ENCODE measurements at places on chromosomes 12 and 14. TPM values are rescaled to one million over a fixed set of nuclear protein-coding genes. Genes with fewer than 3 reads are reported as not detected.

DNA sequence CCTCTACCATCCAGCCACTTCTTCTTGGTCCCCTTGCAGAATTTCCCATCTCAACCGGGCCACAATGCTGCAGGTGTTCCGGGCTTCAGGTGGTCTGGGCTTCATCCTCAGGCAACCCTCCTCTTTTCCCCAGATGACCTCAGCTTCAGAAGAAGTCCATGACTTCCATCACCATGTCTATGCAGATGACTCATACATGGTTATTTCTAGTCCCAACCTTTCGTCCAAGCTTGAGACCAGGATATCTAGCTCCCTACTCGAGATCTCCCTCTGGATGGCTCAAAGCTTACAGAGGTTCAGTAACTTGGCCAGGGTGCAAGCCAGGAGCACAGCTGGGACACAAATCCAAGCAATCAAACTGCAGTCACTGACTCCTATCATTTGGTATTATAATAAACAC lies 154.6 kb upstream of the NOS1 start:
- DNase-seq = no peak

- DNase-seq = no peak
Measured at GRCh38 chr12:41228066-41228820, 40.1 kb downstream of the PDZRN4 start.

DNA sequence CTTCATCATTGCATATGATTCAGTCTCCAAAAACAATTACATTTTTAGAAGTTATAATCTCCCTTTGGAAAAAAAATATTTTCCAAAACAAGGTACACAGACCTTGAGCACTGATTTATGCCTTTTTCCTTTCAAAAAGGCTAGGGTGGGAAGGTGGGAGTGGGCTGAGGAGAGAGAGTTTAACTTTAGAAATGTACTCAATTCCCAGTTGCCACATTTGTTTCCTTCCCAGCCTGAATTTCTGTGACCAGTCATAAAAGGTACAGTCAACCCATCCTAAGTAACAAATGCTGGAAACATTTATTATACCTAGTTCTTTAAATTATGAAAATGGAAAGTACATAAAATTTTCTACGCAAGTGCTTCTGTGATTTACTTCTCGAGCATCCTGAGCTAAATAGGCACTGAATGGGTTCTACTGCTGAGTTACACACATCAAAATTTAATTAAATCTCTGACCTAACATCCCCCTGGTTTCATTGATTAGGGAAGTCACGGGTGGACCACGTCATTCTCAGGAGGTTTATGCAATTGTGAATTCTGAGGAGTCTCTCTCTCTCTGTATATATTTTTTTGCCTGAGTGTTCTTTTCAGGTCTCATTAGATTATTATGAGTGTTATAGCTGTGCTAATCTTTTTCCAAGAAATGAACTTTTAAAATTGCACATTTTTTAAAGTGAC lies 371.8 kb downstream of the BTG1 start:
- DNase-seq = no peak

- DNase-seq = no peak
Measured at GRCh38 chr14:93005135-93005813, 82.3 kb downstream of the CHGA start.

DNA sequence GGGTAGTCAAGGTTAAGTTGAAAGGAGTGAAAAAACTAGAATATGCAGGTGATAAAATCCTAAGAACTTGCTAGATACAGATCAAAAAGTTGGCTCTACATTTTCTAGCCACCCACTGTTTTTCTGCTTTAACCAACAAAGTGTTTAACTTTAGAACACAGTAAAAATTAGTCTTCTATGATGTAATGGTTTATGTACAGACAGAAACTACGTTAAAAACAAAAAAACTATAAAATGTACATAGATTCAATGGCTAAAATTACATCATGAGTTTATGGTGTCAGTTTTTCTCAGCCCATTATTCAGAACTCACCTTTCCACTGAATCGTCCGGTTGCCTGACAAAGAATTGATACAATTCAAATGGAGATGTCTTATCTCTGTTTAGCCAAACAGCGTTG lies 2.1 kb downstream of the YARS2 start:
- DNase-seq = no peak

DNA sequence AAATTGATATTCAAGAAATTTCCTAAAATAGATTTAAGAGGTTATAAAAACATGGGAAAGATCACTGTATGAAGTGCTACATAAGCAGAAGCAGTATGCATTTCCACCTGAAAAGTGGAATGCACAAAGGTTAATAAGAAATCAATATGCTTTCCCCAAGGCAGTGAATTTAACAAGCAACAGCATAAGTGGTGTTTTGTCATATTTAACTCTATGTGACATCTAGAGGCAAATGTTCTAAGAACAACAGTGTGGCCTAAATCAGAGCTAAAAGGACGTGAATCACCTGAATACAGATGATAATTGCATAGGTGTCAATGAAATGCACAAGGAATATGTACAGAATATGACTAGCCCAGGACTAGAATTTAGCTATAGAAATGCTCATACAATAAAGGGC lies 49.5 kb downstream of the SLC2A13 start:
- no peak for DNase-seq

GRCh38 chr12:113329022-113329790 lies 5.7 kb downstream of the SLC8B1 start:
- no peak for DNase-seq

DNA sequence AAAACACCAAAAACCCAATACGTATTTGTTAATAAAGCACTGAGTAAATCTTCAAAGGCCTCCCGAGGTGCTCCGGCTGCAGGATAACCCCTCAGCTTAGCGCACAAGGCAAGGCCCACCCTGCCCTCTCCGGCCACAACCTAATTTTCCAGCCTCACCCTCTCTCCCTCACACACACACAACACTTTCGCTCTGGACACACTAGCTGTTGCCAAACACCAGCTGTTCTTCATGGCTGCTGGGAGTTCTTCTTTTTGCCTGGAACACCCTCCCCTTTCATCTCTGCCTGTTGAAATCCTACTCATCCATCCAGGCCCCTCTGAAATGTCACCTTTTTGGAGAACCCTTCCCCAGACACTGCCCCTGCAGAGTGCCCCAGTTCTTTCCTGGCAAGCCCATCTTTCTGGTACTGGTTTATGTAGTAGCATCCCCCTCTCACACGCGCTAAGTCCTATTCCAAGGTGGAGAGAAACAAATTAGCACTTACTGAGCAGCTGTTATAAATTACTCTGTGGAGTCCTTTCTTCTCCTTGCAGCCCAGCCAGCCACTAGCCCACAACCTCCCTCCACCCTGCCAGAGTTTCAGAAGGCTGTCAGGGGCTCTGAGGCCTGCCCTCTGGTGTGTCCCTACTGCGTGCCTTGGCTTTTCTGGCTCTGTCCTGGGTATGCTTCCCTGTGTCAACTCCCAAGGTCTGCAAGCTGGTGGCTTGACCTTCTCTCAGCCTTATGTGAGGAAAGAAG lies 805 bp upstream of the CRACR2A start:
- DNase-seq = peak; percentile 84

- DNase-seq = no peak
Measured at GRCh38 chr12:71108355-71108754, 49.4 kb downstream of the TSPAN8 start.

DNA sequence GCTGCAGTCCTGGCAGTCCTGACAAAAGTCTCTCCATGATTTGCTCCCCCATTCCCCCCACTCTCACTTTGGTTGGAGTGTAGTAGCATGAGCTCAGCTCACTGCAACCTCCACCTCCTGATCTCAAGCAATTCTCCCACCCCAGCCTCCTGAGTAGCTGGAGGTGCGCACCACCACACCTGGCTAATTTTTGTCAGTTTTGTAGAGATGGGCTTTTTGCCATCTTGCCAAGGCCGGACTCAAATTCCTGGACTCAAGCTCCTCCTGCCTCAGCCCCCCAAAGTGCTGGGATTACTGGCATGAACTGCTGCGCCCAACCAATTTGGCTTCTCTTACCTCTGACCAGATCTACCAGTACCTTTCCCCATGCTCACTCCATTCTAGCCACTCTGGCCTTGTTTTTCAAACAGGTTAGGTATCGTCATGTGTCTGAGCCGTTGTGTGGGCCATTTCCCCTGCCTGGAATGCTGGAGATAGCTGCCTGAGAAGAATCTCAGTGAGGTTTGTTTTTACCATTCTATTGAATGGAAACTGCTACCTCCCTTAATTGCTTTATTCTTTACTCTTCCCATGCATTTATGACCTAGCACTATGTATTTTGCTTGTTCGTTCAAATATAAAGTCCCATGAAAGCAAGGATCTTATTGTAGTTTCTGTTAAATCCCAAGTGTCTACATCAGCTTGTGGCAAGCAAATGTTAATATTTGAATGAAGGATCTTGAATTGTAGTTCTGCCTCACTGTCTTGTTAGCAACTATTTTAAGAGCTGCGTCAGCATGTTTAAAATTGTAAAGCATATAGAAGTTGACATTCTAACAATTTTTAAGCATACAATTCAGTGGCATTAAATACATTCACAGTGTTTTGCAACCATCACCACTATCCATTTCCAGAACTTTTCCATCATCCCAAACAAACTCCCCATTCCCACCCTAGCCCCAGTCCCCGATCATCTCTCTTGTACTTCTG lies 39.7 kb downstream of the CPSF6 start:
- DNase-seq = no peak

DNA sequence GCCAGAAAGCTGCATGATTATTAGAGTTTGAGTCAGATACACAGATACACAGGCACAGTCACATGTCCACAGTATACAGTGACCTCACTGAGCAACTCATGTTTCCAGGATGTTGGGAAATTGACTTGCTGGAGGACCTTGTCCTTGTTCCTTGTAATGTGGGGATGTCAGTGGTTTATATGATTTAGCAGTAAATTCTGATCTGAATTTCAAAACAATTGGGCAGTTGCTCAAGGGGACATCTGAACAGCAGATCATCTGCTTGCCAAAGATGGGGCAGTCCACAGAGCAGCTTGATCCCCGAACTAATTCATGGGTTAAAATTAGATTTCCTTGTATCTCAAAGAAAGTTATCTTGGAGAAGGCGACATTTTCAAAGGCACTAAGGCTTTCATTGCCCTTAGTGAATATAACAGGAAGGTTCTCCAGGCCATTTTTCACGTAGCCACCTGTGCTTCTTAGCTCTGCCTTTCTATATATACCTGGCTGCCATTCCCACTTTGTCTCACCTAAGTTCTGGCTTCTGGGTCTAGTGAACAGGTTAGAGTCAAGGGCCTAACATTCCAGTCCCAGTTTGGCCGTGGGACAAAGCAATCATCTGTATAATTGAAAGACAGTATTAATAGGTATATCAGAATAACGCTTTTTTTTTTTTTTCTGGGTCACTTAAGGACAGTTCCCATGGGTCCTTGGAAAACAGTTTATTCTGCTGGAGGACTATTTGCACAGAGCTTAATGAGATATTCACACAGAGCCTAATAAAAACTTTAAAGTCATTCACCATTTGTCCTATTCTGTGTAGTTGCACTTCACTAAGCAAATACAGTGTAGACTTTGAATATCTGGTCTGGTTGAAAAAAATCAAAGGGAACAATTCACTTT lies 64.9 kb upstream of the STRN3 start:
- no peak for DNase-seq

GRCh38 chr14:72722201-72722785 lies 171.6 kb downstream of the DPF3 start:
- no peak for DNase-seq

DNA sequence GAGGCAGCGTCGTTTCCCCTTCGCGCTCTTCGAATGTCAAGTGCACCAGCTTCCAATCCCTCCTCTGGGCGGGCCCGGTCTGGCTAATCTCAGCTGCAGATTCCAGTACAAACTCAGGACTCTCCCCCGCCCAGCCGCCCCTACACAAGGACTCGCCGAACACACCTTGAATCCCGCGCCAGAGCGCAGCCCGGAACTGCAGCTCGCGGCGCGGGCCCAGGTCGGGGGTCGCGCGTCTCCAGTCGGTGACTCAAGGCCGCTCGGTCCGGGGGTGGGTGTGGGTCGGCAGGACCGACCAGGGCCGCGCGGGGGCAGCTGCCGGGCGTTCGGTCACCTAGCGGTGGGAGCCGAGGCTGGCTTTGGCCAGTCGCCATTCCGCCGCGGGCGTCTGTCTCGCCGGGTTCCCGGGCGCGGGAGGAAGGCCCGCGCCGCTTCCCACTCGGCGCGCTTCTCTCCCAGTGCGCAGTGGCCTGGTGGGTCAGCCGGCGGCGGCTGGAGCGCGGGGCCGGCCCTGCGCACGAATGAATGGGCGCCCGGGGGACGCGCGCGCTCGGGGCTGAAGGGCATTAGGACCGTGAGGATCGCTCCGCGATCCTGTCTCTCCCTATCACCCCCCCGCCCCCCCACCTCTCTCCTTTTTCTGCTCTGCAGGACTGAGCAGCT lies at the start of gene GALNT16:
Gene GALNT16, plus strand, starts transcription at position 632 of the 663 bp plus-strand sequence. CDS start 133 bp downstream, outside the sequence.
- no peak for DNase-seq

- no peak for DNase-seq
Measured at GRCh38 chr12:19021646-19022045, 107.9 kb upstream of the PLEKHA5 start.

- DNase-seq = no peak
Measured at GRCh38 chr12:46908236-46908935, 82.6 kb upstream of the SLC38A4 start.

GRCh38 chr12:101935890-101936746 lies 58.7 kb downstream of the DRAM1 start:
- DNase-seq = no peak

- peak; percentile 86 for DNase-seq
Measured at GRCh38 chr14:89025561-89026236, 201.2 kb downstream of the TTC8 start.

Gene HOTAIR
- total RNA-seq = not detected

Gene FBXL14
- total RNA-seq = 15.2 TPM

Gene CIROP
- not detected for total RNA-seq

Gene BATF
- total RNA-seq = 12.0 TPM

Gene CLEC4C
- total RNA-seq = not detected

Gene FAM90A1
- total RNA-seq = not detected

Gene ADSS1
- 10.3 TPM for total RNA-seq

Gene LUM
- 72.9 TPM for total RNA-seq

Gene GPR162
- 3.2 TPM for total RNA-seq

Gene KLRC3
- total RNA-seq = not detected

Gene ZC2HC1C
- total RNA-seq = not detected

Gene SLC17A8
- total RNA-seq = not detected

Gene TSHR
- total RNA-seq = not detected

All from vagina (tissue), 2 donors.